Endothelial cell of umbilical vein (primary cell): ENCODE measurements at places on chromosomes 12 and 14. TPM values are rescaled to one million over a fixed set of nuclear protein-coding genes. Genes with fewer than 3 reads are reported as not detected.

DNA sequence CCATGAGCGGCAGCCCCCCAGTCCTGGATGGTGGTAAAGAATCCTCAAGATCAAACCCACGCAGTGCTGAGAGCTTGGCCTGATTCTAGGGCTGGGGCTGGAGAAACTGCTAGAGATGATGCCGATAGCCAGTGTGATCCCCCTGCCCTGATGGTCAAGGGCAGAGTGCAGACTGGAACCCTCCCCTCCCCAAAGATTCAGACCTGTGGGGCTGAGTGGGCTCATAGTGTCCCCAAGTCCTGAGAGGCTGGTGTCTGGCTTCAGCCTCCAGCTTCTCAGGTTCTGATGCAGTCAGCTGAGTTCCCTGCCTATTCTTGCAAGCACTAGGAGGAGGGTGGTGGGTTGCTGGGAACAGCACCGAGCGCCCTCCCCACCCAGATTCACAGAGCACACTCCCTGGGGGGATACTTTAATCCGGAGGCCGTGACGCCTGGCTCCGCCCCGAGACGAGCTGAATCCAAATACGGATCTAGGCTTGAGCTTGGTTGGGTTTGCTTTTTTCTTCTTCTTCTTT is 11.9 kb downstream of the RHOF start:
- no peak overlapping the region for H3K27ac ChIP-seq
- H3K4me1 ChIP-seq, result peaks cover 11% of the 10 kb centered on the region
- no peak overlapping the region for H3K4me3 ChIP-seq
- no peaks in the 10 kb centered on the region for H3K36me3 ChIP-seq
- no peaks in the 10 kb centered on the region for H3K27me3 ChIP-seq

- H3K4me3 ChIP-seq, result no peak overlapping the region
- no peaks in the 10 kb centered on the region for H3K36me3 ChIP-seq
- no peak overlapping the region for H3K27ac ChIP-seq
- H3K4me1 ChIP-seq, result no peaks in the 10 kb centered on the region
Measured at GRCh38 chr12:102638777-102639176, 158.4 kb upstream of the IGF1 start.

GRCh38 chr12:9732921-9733461 is at the start of gene CLECL1:
TSS of gene CLECL1 (minus strand) at chr12:9733097.
- no peak for DNase-seq
- no peak within 1 kb of the TSS for H3K27ac ChIP-seq
- no peak within 1 kb of the TSS for H3K4me3 ChIP-seq
- no peaks in the 10 kb centered on the region for H3K27me3 ChIP-seq
- peaks cover 7% of the 10 kb centered on the region for H3K4me1 ChIP-seq
- no peaks in the 10 kb centered on the region for H3K36me3 ChIP-seq

DNA sequence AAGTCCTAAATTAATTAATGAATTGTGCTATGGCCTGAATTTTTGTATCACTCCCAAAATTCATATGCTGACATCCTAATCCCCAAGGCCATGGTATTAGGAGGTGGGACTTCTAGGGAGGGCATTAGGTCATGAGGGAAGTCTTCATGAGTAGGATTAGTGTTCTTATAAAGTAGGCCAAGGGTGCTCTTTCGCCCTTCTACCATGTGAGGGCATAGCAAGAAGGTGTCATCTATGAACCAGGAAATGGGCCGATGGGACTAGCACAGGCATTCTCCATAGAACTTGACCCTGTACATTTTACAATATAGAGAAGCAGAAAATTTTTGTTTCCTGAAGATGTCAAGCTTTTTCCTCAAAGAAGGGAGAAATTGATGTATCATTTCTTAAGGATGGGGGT is 12.5 kb downstream of the SYT10 start:
- H3K4me3 ChIP-seq, result no peak overlapping the region
- H3K27me3 ChIP-seq, result no peaks in the 10 kb centered on the region
- no peaks in the 10 kb centered on the region for H3K4me1 ChIP-seq

DNA sequence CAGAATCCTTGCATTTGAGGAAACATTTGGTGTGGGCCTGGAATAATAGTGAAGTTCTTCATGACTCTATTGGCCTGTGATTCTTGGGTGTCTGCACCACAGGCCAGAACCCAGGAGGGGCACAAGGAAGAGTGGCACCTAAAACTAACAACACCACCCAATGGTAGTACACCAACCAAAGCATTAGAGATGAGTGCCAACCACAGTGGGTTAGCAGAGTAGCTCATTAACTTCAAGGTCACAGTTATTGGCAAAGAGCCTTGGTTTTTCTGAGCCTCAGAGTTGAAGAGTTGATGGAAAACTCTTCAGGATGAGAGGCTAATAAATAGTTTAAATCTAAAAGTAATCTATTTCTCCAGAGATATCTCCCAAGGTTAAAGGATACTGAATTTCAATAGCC is 57.0 kb downstream of the HELB start:
- no peaks in the 10 kb centered on the region for H3K4me1 ChIP-seq
- no peaks in the 10 kb centered on the region for H3K36me3 ChIP-seq
- H3K4me3 ChIP-seq, result no peak overlapping the region
- DNase-seq, result no peak
- H3K27me3 ChIP-seq, result no peaks in the 10 kb centered on the region

DNA sequence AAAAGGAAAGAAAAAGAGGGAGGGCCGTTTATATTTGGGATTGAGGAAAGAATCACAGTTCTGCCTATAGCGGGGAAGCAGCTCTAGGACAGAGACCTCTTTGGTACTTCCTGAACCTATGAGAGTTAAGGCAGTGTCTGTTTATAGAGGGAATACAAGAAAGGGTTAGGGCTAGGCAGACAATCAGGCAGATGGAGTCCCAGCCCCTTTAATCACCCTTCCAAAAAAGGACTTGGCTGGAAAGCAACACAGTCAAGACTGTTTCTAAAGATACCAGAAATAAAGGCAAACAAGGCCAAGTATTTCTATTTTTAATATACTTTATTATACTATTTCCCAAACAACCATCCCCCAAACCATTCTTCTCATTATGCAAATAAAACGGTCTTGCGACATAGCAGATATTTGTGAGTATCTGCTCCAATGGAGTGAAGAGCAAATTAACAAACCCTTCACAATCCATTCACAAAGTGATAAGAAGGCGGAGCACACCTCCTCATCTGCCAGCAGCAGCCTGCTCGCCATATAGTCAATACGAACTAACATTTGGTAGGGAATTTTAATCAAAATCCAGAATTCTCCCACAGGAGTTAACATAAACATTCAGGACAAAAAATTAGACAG is 697 bp upstream of the GRIP1 start:
- peaks cover 10% of the 10 kb centered on the region for H3K27me3 ChIP-seq
- H3K27ac ChIP-seq, result no peak overlapping the region
- no peaks in the 10 kb centered on the region for H3K36me3 ChIP-seq

DNA sequence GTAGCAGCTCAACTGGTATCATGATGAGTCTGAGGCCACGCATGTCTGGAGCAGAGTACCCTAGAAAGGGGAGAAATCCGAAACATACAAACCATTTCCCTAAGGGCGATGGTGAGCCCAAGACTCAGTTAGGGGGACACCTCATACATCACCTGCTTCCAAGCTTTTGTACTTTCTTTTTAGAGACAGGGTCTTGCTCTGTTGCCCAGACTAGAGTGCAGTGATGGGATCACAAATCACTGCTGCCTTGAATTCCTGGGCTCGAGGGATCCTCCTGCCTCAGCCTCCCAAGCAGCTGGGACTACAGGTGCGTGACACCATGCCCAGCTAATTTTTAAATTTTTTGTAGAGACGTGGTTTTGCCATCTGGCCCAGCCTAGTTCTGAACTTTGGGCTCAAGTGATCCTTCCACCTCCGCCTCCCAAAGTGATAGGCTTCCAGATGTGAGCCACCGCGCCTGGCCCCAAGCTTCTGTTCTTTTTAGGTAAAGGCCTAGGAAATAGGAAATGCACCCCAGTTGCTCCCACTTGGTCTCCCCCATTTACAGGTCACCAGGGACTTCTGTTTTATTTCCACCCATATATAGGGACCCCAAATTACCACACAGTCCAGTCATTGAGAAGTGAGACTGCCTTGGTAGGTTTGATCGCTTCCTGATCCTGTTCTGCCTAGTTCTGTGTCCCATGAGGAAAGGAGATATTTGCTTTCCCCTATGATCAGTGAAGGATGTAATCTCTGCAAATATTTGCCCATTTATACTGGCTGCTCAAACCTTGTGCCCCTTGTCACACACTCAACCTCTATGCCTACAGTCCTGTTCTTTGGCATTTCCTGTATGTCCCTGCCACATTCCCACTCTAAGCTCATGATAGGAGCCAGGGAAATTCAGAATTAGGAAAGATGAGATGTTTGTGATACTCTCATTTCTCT is at the start of gene APOF:
Gene APOF, minus strand, starts transcription at position 728 of the 930 bp plus-strand sequence. Its CDS starts 112 bp downstream, at position 616.
- DNase-seq, result no peak
- no peak within 1 kb of the TSS for H3K27ac ChIP-seq
- no peaks in the 10 kb centered on the region for H3K36me3 ChIP-seq
- H3K4me1 ChIP-seq, result peaks cover 14% of the 10 kb centered on the region

DNA sequence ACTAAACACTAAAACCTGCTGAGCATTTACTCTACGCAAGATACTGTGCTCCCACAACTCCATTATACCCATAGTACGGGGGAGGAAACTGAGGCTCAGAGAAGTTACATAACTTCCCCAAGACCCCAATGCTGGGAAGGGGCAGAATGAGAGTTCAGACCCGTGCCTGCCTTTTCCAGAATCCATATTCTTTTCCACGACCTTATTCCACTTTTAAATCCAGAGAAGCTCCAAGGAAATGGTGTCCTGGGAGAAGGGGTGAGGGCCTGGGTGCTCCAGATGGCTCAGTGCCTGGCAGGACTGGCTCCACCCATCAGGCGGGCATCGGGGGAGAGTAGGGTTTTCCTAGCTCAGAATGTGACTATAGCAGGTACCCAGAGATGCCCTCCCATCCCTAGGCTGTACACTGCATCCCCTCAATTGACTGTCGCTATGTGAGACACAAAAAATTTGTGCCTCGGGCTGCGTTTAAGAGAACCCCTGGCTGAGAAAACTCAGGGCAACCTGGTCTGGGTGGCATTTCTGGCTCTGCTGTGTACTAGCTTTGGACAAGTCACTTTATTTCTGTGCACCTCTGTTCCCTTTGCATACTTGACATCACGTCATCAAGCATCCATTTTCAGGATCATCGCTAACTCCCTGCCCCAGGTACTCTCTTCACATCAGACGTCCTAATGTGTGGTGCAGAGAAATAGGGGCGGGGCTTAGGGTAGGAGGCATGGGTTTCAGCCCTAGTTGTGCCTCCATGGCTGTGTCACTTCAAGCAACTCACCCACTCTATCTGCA is 11.6 kb upstream of the IQSEC3 start:
- H3K4me1 ChIP-seq, result no peaks in the 10 kb centered on the region
- peaks cover under 1% of the 10 kb centered on the region for H3K27me3 ChIP-seq
- DNase-seq, result no peak
- no peak overlapping the region for H3K27ac ChIP-seq
- no peak overlapping the region for H3K4me3 ChIP-seq

- no peak overlapping the region for H3K27ac ChIP-seq
- H3K36me3 ChIP-seq, result peaks cover 28% of the 10 kb centered on the region
Measured at GRCh38 chr12:112175361-112176155, 50.2 kb downstream of the TRAFD1 start.

GRCh38 chr12:100959481-100959880 is 164.9 kb downstream of the ANO4 start:
- no peaks in the 10 kb centered on the region for H3K27me3 ChIP-seq
- no peaks in the 10 kb centered on the region for H3K36me3 ChIP-seq
- peak; percentile 72 for DNase-seq
- H3K4me3 ChIP-seq, result no peak overlapping the region
- H3K4me1 ChIP-seq, result peaks cover 12% of the 10 kb centered on the region

- DNase-seq, result no peak
- no peak overlapping the region for H3K4me3 ChIP-seq
- H3K36me3 ChIP-seq, result no peaks in the 10 kb centered on the region
- H3K27me3 ChIP-seq, result no peaks in the 10 kb centered on the region
- H3K27ac ChIP-seq, result no peak overlapping the region
Measured at GRCh38 chr14:101242442-101243385, 318.6 kb upstream of the DIO3 start.

DNA sequence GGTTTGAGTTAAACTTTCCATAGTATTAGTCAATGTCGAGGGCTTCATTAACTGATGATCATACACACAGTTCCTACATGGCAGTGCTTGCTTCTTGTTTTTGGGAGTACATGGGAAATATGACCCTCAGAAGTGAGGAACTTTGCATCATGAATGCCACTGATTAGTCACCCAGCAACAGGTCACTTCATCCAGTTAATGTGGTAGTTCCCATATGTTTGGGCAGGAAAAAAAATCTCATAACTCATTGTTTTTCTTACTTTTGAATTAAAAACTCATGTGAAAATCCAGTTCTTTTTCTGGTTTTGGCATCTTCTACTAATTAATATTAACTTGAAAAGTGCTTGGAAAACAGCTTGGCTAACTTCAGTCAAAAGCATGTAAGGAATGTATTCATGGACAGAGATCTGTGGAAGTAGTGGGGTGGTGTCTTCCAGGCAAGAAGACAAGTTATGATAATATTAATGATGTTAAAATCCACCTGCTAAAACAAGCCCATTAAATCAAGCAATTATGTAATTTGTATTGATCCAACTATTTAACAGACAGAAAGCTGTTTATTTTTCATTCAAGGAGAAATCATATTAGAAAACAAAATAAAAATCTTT is 309.1 kb upstream of the NAV3 start:
- no peaks in the 10 kb centered on the region for H3K27me3 ChIP-seq
- H3K4me3 ChIP-seq, result no peak overlapping the region
- DNase-seq, result no peak
- no peak overlapping the region for H3K27ac ChIP-seq

- no peak overlapping the region for H3K27ac ChIP-seq
- H3K4me3 ChIP-seq, result no peak overlapping the region
- no peaks in the 10 kb centered on the region for H3K27me3 ChIP-seq
- no peaks in the 10 kb centered on the region for H3K4me1 ChIP-seq
- DNase-seq, result no peak
Measured at GRCh38 chr12:120909633-120910298, 5.6 kb upstream of the SPPL3 start.

DNA sequence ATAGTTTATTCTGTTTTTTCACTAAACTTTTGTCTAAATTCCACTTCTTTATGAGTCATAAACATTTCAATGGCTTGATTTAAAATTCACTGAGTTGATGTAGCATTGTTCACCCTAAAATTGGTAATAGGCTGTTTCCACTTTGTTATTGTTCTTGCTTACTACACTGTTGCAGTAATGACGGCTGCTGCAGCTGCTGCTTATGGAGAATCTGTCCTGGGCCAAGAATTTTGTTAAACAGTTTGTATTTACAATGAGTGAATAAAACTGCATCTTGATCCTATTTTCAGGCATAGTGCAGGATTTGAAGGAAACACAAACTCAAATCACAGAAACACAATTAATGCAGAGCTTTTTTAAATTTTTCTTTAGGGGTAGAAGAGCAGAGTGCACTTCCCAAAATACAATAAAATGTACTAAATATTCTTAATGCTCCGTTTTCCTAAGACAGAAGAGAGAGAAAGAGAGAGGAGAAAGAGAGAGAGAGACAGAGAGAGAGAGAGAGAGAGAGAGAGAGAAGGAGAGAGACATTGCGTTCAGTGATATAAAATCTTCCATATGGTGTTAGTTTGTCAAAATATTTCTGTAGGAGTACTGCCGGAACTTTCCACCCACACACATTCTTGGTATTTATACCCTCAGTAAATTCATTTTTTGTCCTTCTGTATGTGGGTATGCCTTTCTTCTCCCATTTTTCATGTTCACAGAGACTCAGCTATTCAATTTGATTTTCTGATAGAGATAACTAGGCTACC is 266.4 kb downstream of the LRFN5 start:
- no peak overlapping the region for H3K4me3 ChIP-seq
- DNase-seq, result no peak
- H3K4me1 ChIP-seq, result no peaks in the 10 kb centered on the region
- no peaks in the 10 kb centered on the region for H3K27me3 ChIP-seq

The STAB2 gene
- total RNA-seq, result not detected in 2 replicates

The AICDA gene
- not detected in 2 replicates for total RNA-seq

The TEX22 gene
- 1.1 and 2.1 TPM in 2 replicates for total RNA-seq

The PLA2G1B gene
- total RNA-seq, result not detected in 2 replicates

The G2E3 gene
- 26.6 and 34.8 TPM in 2 replicates for total RNA-seq
